Left ventricle myocardium superior (tissue), 1 donor: ENCODE measurements at places on chromosomes 16 and 17.

- DNase-seq, result no peak
Observed at GRCh38 chr17:81978524-81979298, 1.3 kb downstream of the ASPSCR1 start.

DNA sequence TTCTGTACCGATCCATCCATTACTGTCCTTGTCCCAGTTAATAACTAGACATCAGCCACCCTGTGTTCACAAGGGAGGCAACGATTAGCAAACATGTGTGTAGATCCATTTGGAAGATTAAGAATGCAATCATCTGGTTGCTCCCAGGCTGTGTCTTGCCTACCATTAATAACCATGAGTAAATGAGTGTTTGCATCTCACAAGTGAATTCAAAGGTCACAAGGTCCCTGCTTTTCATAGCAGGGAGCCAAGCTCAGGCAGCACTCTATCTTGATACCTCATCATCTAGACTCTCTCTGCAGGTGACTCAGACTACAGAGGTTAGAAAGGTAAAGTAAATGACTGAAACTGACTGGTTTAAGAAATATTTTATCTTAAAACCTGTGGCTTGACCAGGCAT lies 25.3 kb downstream of the VWA3A start:
- no peak for DNase-seq

- no peak for DNase-seq
Observed at GRCh38 chr16:86227801-86228200, 282.5 kb upstream of the FOXF1 start.

- no peak for DNase-seq
Observed at GRCh38 chr16:15665107-15665506, 15.1 kb downstream of the NDE1 start.

GRCh38 chr17:34242587-34243363 lies 12.3 kb upstream of the CCL2 start:
- no peak for DNase-seq

GRCh38 chr16:59913666-59914065 lies 1179.5 kb upstream of the GOT2 start:
- no peak for DNase-seq
